Dorsolateral prefrontal cortex (tissue), 122 donors: ENCODE measurements at places on chromosomes 13 and 19. TPM values are rescaled to one million over a fixed set of nuclear protein-coding genes. Genes with fewer than 3 reads are reported as not detected.

Gene SOHLH2
- total RNA-seq: 2.5 TPM

Gene JSRP1
- total RNA-seq: 1.9 TPM

Gene KLF1
- not detected for total RNA-seq

Gene FUT1
- total RNA-seq: 11.1 TPM

Gene CCDC194
- total RNA-seq: not detected

Gene SYNGR4
- total RNA-seq: not detected

Gene GRIK5
- 40.6 TPM for total RNA-seq

Gene SLAIN1
- total RNA-seq: 133 TPM

Gene CCL25
- not detected for total RNA-seq

Gene WDR62
- total RNA-seq: 1.1 TPM

Gene KIR2DL1
- total RNA-seq: not detected

Gene USP12
- 40.0 TPM for total RNA-seq

Gene MED29
- 82.9 TPM for total RNA-seq

Gene POSTN
- 3.5 TPM for total RNA-seq

Gene CFAP97D2
- 1.1 TPM for total RNA-seq
